ENCODE measurements at places on chromosomes 2 and 18.

GRCh38 chr2:236833501-236834073 is 252.1 kb upstream of the COPS8 start:
- no peak for DNase-seq

DNA sequence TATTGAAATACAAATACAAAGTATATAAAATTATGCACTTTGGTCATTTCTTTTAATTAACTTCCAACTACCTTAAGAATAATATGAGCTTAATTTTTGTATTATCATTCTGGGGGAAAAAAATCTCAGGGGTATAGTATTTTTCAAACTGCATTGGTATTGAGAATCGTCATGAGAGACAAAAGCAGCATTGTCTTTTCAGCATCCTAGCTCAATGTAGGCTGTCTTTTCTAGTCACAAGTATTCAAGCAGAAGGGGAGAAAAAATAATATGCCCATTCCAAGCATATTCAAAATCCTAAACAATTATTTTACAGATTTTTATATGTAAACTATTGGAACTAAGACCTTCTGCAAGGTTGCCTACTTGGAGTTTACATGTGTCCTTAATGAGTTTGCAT is 693.3 kb downstream of the LRP1B start:
- DNase-seq = no peak

GRCh38 chr2:109209412-109209811 is 80.4 kb downstream of the SH3RF3 start:
- no peak for DNase-seq

GRCh38 chr18:40866013-40866645 is 1088.9 kb upstream of the PIK3C3 start:
- DNase-seq = no peak

GRCh38 chr2:215238485-215239098 is 73.3 kb upstream of the ATIC start:
- no peak for DNase-seq

DNA sequence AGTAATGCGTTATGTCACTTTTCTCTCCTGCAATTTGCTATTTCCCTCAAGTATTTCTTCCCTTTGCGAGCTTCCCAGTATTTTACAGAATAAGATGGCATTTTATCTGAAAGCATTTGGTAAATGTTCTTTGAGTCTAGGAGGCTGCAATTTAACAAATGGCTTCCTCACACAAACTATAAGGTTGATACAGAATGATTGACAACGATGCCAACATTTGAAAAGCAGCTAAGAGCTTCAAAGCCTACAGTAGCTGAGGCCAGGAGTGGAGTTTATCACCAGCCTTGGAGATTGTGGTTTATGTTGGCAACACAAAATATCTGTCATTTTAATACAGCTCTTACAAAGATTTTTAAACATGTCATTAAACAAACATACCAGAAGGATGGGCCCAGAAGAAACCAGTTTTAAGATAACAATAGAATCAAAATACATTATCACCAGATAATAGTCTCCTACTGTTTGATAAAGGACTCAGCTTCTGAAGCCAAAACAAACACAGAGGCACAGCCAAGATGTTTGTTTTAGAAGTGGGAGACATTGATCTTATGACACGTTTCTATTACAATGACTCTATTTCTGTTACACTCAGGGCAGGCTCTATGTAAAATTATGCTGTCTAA is 711.4 kb upstream of the ACVR2A start:
- DNase-seq = no peak

All from HepG2 (cell line).